ENCODE measurements at places on chromosomes 5 and 9.

DNA sequence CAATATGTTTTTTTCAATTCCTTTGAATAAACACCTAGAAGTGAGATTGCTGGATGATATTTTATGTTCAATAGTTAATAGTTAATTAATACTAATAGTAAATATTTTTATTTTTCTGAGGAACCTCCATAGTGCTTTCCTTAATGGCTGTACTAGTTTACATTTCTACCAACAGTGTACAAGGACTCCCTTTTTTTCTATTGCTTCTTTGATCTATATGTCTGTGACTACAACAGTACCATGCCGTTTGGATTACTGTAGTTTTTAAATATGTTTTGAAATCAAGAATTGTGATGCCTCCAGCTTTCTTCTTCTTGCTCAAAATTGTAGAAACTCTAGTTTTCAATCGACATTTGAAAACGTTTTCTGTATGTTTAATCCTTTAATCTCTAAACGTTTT, 39.5 kb upstream of the ADAMTS16 start:
- DNase-seq, result no peak

DNA sequence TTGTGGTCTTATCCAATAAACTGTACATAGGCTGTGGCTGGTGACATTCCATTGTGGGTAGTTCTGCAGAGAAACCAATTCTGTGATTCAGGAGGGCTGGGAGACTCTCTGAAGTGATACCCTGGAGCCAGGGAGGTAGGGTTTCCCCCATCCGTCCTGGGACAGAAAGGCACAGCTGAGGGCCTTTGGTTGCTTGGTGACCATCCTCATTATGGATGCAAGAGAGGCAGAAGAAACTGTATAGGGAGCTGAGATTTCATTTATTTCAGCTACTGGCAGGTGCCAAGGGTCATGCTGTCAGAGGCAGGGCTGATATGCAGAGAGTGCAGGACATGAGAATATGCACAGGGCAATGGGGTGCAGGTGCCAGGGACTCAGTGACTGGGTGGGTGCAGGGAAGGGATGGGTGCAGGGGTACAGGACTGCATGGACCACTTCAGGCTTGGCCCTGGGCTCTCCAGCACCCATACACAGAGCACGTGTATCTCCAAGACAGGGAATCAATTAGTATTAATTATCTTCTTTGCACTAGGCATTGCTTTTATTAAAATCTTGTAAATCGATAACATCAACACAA, 236.5 kb downstream of the ICE1 start:
- no peak for DNase-seq

- no peak for DNase-seq
Measured at GRCh38 chr9:28120626-28121025, 547.3 kb upstream of the C9orf72 start.

DNA sequence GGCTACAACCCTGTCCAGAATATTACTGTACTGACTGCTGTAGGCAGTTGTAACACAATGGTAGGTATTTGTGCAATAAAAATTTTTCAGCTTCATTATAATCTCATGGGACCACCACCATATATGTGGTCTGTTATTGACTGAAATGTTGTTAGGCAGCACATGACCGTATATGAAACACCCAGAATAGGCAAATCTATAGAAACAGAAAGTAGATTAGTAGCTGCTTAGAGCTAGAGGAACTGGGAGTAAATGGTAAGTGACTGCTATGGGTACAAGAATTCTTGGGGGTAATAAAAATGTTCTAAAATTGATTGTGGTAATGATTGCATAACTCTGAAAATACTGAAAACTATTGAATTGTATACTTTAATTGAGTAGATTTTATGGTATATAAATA, 185.7 kb downstream of the ESM1 start:
- DNase-seq, result no peak

DNA sequence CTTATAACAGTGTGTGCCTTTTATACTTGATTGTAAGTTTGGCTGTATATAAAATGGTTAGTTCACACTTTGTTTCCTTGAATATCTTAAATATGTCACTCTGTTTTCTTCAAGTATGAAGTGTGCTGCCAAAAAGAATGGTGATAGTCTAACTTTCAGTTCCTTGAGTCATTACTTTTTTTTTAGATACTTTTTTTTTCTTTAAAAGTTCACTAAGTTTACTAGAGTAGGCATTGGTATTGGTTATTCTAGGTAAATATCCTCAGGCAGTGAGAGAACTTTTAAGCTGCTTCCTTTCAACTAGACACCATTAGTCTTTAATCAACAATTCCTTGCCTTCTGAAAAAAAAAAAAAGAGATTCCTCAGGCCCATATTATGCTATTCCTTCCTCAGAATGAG, 41.9 kb downstream of the SPEF2 start:
- DNase-seq, result no peak

DNA sequence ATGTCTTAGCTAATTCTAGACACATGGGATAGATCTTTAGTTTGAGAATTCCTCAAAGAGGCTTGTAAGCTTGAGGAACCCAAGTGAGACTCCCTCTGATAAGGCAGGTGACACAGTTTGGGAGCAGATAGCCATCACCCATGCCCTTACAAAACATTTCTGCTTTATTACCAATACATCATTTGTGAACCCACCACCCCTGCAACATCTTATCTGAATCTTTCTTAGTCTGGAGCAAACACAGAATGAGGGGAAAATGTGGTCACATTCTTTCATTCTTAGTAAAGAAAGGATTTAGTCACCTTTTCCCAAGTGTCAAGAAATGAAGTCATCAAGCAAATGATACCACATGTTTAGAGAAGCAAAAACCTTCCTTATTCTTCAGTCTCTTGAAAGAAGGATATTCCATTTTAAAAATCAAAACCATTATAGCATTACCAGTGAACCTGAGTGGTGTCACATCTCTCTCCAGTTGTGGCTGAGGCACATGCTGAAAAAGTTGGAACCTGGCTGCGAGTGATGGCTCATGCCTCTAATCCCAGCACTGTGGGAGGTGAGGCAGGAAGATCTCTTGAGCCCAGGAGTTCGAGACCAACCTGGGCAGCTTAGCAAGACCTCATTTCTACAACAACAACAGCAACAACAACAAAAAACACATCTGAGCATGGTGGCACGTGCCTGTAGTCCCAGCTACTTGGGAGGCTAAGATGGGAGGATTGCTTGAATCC, 65.9 kb downstream of the PRKACG start:
- no peak for DNase-seq

- DNase-seq, result no peak
Measured at GRCh38 chr9:26145938-26146337, 467.7 kb upstream of the TUSC1 start.

GRCh38 chr9:136326061-136326760, 1.1 kb upstream of the GPSM1 start:
- peak; percentile 50 for DNase-seq

DNA sequence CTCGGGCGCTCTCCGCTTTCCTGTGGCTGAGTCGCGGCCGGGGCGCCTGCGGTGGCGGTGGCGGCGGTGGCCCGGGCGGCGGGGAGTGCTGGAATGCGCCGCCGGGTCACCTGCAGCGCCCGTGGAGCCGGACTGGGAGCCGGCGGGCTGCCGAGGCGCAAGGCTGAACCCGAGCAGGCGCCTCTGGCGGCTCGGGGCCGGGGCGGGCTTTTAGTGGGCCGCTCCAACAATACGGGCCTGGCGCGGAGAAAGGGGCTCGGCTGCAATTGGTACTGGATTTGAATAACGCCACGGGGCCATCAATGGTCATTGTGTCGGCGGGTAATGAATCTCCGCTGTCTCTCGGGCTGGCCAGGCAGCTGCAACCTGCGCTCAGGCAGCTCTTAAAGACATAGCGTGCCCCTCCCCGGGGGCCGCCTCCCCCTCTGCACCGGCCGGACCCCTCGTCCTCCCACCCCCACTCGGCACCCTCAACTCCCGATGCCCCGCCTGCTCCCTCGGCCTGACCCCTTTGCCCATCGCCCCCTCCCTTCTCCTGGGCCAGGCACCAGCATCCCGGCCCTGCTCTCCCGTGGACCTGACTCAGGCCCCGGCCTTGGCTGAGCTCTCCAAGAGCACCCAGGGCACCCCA, 22.1 kb downstream of the URM1 start:
- DNase-seq, result no peak

DNA sequence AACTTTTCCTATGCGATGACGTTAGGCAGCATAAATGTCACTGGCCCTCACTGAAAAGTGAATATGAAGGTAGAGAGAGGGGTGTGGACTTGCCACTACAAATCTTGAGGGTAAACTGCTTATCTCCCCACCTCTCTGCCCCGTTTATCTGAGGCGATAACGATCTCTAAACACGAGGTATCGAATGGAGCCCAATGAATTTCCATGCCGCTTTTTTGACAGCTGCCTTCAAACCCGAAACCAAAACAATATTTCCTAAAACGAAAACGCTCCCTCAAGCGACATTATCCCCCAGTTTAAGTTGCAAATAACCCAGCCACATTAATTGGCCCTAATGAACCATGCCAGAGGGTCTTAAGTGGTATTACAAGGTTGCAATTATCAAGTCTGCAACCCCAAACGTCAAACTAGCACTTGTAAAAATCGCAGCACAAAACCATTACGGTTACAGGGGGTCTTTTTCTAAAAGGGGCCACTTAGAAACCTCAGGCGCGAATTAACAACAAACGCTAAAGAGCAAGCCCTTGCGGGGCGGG, 1.4 kb downstream of the NR3C1 start:
- no peak for DNase-seq

- no peak for DNase-seq
Measured at GRCh38 chr5:44714871-44715561, 93.7 kb upstream of the MRPS30 start.

DNA sequence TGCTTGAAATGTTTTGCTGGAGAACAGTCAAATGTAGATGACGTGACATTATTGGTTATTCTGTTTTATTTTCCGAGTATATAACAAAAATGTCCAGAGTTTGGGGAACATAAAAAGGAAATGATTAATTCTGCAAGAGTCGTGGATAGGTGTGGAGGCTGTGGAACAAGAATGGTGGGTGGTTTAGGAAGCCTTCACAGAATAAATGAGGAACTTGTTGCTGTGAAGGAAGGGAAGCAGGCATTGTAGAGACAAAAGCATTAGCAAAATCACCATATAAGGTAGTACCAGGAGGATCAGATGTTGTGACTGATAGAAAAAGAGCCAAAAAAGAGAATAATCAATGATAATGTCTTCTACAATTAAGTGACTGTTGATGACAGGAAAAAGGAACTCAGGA, 66.2 kb upstream of the CNTLN start:
- DNase-seq, result no peak

- no peak for DNase-seq
Measured at GRCh38 chr5:174317256-174317894, 271.9 kb downstream of the NSG2 start.

DNA sequence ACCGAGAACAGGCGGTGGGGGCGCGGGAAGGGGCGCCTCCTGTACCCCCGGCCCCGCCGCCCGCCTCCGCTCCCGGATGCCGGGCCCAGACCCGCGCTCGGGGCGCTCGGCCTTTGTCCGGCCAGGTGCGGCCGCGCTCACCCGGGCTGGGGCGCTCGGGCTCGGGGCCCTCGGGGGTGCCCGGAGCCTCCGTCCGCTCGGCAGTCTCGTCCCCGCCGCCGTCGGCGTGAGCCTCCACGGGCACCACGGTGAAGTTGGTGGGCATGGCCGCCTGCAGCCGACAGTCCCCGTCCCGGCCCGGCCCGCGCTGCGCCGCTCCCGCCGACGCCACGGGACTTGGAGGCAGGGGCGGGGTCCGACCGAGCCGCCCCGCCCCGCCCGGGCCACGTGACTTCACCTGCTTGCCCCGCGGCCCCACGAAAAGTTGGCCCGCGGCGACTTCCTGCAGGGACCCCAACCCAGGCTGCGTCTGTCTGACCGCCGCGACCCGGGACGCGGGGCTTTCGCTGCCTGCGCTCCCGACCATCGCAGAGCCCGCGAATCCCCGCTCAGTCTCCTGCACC, at the start of gene SLC12A7:
SLC12A7 (minus strand) TSS at position 337 of the 563 bp plus-strand sequence; CDS start at position 265, 72 bp downstream.
- DNase-seq, result no peak

- DNase-seq, result no peak
Measured at GRCh38 chr5:171882118-171882517, 96.5 kb downstream of the SMIM23 start.

DNA sequence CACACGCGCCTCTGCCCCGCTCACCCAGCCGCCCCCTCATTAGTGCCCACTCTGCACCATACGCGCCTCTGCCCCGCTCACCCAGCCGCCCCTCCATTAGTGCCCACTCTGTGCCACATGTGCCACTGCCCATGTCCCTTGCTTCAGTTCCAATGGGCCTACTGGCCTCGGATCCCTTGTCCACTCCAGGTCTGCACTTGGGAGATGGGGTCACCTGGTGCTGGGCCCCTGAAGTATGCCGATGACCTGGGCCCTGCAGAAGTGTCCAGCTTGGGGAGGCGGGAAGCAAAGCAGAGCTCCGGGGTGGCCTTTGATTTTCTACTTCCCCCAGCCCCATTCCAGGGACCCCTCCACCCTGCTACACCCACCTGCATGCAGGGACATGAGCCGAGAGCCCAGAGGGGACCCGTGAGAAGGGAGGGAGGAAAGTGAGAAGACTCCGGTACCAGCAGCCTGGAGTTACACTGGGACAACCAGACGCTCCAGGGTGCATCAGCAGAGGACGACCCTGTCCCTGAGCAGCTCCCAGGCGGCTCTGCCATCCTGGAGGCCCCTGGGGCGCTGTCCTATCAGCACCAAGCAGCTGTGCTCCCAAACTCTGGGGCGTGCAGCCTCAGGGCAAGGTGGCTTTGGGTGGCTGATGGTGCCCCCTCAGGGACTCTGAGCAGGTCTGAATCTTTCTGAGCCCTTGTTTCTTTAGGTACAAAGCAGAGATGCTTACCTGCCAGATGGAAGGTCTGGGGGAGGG, 140.8 kb downstream of the RXRA start:
- DNase-seq, result no peak

- no peak for DNase-seq
Measured at GRCh38 chr5:164637931-164638521, 1132.6 kb downstream of the MAT2B start.
